ENCODE measurements at places on chromosomes 6 and 20. TPM values are rescaled to one million over a fixed set of nuclear protein-coding genes. Genes with fewer than 3 reads are reported as not detected.

DNA sequence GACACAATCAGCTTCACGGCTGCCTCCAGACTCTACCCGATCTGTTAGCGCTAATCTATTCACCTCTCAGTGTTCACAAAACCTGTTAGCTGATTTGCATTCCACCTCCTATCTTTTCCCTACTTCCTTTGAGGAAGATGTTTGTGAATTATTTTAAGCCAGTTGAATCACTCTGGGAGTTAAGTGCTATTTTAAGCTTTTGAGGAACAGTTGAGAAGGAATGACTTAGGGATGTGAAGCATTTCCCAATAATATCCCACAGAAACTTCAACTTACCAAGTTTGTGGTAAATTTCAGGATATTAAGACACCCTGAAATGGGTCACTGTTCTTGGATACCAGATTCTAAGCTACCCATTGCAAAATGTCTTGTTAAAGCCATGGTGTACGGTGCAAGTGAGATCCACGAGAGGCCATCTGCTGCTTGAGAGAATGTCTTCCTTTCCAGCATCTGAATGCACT lies 145.2 kb upstream of the CITED2 start:
- H3K36me3 ChIP-seq = no peaks in the 10 kb centered on the region
- H3K4me1 ChIP-seq = peaks cover 11% of the 10 kb centered on the region
- H3K27ac ChIP-seq = no peak overlapping the region
- DNase-seq = no peak

- H3K27ac ChIP-seq = no peak overlapping the region
- no peak overlapping the region for H3K4me3 ChIP-seq
- no peak for DNase-seq
- H3K4me1 ChIP-seq = peaks cover 14% of the 10 kb centered on the region
These were observed 4.3 kb downstream of the FAXC start for GRCh38 chr6:99345164-99345563.

- H3K4me3 ChIP-seq = no peak overlapping the region
- no peaks in the 10 kb centered on the region for H3K27me3 ChIP-seq
- no peaks in the 10 kb centered on the region for H3K4me1 ChIP-seq
- H3K36me3 ChIP-seq = no peaks in the 10 kb centered on the region
- no peak for DNase-seq
These were observed 21.6 kb upstream of the POM121L2 start for GRCh38 chr6:27333642-27334040.

DNA sequence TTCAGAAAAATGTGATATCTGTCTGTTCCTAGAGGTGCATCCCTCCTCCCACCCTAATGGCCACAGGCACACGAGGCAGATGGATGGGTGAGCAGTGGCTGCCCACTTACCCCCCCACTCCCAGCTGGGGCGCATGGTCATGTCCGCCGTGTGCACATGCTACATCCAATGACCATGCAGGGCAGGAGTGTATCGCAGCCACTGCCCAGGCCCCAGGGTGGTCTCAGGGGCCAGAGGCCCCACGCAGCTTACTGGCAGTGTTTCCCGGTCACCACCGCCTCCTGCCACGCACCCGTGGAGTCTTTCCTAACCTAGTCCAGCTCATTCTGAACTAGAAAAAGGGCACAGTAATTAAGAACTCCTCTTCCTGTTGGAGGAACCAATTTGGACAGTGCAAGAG lies 11.7 kb upstream of the HTR1B start:
- no peak for DNase-seq
- no peak overlapping the region for H3K27ac ChIP-seq
- H3K4me3 ChIP-seq = no peak overlapping the region
- H3K27me3 ChIP-seq = no peaks in the 10 kb centered on the region
- H3K36me3 ChIP-seq = no peaks in the 10 kb centered on the region

- H3K27ac ChIP-seq = no peak overlapping the region
- no peak for DNase-seq
- no peaks in the 10 kb centered on the region for H3K4me1 ChIP-seq
- H3K36me3 ChIP-seq = no peaks in the 10 kb centered on the region
These were observed 681.0 kb upstream of the GJE1 start for GRCh38 chr6:141451511-141452353.

DNA sequence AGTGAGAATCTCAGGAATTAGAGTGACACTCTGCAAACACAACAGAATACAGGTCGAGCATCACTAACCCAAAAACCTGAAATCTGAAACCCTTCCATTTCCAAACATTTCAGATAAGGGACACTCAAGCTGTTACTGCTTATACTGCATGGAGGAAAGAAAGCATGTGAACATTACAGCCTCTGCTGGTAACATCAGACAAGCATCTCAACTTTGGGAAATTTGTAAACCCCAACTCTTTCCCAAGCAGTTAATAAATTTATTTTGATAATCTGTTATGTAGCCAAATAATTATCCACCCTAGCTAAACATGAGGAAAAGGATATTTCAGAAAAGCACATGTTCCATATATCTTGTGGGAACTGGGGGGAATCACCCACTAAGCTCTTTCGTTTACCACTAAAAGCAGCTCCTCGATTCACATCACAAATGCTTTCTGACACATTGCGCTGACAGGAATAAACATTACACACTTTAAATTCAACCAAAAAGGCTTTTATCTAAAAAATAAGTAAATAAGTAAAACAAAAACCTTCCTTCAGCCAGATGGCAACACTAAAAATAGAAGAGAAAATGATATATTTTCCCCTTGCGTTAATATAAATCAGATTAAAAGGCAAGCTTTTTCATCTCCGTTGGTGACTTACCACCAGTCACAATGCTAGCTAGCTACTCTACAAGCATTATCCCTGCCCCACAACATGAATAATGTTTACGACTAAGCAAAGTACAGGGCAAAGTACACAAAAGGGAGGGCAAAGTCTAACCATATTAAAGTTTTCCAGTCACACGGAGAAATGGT lies 120.8 kb downstream of the MAP7 start:
- H3K4me1 ChIP-seq = peaks cover 6% of the 10 kb centered on the region
- H3K36me3 ChIP-seq = no peaks in the 10 kb centered on the region
- H3K4me3 ChIP-seq = no peak overlapping the region
- H3K27me3 ChIP-seq = no peaks in the 10 kb centered on the region

GRCh38 chr6:121105461-121105860 lies 228.8 kb downstream of the TBC1D32 start:
- no peak overlapping the region for H3K4me3 ChIP-seq
- H3K27me3 ChIP-seq = no peaks in the 10 kb centered on the region
- H3K36me3 ChIP-seq = no peaks in the 10 kb centered on the region
- H3K27ac ChIP-seq = no peak overlapping the region
- H3K4me1 ChIP-seq = no peaks in the 10 kb centered on the region

DNA sequence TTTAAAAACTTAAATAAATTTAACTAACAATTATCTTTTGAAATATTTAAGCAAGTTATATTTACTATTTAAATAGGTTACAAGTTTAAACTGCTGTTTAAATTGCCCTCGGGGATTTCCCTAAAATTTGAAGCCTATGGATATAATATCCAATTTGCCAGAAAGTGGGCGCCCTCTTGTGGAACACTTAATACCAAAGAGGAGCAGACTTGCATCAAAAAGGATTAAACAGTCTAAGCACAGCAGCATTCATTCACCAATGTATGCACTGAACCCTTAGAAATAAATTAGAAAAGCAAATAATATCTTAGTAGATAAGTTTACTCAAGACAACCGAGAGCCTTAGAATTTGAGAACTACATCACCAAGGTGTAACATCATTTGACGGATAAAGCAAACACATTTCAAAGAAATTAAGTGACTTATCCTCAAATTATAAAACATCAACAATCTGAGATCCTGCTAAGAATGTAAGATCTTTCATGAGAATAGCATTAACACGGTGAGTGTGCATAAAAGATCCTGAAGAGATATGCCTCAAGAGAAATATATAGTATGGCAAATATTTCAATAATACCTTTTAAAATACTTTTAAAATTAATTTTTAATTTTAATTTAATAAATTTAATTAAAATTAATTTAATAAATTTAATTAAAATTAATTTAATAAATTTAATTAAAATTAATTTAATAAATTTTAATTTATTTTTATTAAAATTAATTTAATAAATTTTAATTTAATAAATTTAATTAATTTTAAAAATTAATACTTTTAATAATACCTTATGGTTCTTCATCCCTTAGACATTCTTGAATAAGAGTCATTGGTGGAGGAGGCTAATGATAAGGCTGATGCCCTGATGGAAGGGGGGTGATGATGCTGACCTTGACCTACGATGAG lies 11.5 kb upstream of the MEP1A start:
- peak; percentile 45 for DNase-seq
- no peaks in the 10 kb centered on the region for H3K27me3 ChIP-seq
- H3K27ac ChIP-seq = no peak overlapping the region
- H3K4me3 ChIP-seq = no peak overlapping the region
- H3K4me1 ChIP-seq = no peaks in the 10 kb centered on the region

Gene TSHZ2
- 3.5 TPM for total RNA-seq

Data from stomach (tissue), 19 donors.